ENCODE measurements at places on chromosomes 6 and 20.

- peak; percentile 16 for DNase-seq
Measured at GRCh38 chr6:38997128-38997761, 51.3 kb upstream of the GLP1R start.

DNA sequence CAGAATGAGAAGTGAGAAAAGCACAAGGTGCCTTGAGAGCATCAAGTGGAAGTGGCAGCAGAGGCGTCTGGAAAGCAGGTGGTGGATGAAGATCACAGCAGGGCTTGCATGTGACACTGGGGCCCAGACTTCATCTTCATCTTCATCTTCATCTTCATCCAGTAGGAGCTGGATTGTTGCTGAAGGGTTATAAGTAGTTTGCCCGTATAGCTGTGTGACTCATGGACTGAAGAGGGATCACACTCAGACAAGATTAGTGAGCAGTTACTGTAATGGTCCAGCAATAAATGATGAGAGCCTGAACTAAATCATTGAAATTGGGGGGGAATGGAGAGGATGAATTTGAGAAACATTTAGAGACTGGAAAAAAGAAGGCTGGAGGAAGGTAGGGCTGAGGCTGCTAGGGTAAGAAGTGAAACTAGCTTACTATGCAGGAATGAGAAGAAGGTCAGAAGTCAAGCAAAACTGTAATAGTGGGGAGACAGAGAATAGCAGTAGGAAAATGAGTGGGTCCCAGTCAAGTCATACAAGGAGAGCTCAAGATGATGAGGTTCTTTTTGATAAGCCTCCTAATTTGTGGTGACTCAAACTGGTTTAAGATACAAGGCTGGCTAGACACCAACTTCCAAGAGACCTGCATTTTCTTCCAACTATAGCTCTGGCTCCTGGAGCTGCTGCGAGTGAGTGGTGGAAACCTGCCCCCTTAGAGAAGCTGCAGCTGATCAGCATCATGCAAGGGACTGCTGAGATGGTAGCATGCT lies 92.3 kb upstream of the BEND6 start:
- no peak for DNase-seq

DNA sequence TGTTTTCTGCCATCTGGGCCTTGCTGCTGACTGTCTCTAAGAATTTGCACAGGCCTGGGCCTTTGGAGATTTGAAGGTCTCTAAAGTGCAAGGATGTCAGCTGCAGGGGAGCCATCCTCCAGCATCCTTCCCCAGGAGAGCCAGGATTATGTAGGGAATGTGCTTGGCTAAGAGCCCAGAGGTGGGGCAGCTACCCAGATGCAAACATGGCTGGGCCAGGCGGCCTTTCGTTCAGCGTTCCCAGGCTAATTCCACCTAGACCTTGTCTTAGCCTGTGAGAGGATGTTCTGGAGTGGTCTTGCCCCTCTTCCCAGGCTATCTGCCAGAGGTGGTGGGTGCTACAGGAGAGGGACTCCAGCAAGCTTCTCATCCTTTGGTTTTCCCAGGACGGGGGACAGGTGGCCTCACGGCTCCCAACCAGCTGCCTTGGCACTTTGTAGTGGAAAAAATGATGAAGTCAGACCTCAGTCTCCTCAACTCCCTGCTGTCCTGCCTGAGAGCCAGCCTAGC lies 7.7 kb upstream of the PTGIS start:
- no peak for DNase-seq

- DNase-seq = no peak
Measured at GRCh38 chr6:147007441-147007840, 196.8 kb upstream of the STXBP5 start.

GRCh38 chr6:101394936-101395335 lies 1.4 kb downstream of the GRIK2 start:
- DNase-seq = no peak
